Islet precursor cell (in vitro differentiated cells): ENCODE measurements at places on chromosomes 1 and 21.
A peak's percentile ranks its signal among the peaks of the same experiment; 100 is the strongest.

- no peak for DNase-seq
These were observed 9.3 kb downstream of the ETS2 start for GRCh38 chr21:38815060-38815405.

GRCh38 chr1:18836654-18837053 is 22.8 kb downstream of the TAS1R2 start:
- no peak for DNase-seq

DNA sequence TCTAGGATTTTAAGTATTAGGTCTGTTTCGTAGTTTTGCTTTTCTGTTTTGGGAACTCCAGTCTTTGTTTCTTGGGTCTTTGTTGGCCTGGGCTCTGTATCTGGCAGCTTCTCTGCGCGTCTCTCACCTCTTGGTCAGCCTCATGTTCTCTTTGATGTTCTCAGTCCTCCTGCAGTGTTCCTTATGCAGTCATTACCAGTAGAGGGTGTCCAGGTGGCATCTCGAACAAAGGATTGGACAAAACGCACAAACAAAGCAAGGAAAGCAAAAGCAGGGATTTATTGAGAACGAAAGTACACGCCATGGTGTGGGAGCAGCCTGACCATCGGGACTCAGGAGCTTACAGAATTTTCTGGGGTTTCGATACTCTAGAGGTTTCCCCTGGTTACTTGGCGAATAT is 133.7 kb upstream of the COL6A1 start:
- DNase-seq: peak; percentile 16

DNA sequence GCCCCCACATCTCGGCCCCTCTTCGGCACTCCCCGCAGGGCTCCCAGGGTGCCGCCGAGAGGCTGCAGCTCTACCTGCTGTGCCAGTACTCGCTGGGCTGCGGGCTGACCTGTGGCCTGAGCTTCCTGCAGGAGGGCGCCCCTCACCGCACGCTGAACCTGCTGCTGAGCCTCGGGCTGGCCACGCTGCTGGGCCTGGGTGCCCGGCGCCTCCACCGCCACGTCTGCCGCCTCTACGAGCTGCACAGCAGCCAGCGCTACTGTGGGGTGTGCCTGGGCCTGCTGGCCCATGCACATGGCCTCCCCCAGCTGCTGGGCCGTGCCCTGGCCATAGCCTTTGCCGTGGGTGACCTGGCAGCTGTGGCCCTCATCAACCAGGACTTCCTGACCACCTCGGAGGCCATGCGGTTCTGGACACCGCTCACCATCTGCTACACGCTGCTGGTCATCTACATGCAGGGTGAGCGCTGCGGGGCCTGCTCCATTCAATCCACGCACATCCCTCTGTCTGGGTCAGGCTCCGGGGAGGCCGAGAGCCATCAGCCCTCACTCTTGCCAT is 1.9 kb downstream of the TMEM82 start:
- DNase-seq: no peak

DNA sequence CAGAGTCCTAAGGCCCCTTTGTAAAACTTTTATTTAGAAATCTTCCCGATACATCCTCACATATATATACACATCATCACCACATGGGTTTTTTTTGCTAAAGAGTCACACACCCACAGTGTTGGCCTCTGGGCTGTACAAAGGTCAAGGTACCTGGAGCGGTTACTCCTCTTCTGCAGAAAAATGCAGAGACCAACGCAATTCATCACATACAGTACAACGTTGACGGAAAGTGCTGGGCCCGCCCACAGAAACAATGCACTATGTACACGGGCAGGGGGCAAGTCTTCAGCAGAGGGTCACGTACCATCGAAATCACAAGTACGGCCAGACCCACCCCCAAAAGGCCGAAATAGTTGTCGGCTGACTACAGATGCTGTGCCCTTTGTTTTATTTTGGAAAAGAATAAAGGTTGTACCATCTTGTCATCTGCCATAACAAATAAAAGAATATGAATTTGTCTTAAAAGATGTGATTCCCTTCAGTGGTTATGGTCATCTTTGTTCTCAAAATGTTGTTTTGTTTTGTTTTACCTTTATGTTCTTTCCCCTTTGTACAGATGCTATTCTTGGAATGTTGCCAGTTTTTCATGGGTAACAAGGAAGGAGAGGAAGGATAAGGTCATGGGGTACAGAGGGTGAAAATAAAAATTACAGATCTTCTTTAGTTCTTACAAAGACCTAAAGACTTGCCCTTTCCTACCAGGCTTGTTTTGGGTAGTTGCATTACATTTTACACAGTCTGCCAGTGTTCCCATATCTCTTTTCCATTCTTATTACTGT is 15.6 kb downstream of the TAL1 start:
- no peak for DNase-seq

GRCh38 chr1:230029244-230029941 is 37.6 kb upstream of the GALNT2 start:
- no peak for DNase-seq

- DNase-seq: no peak
These were observed 20.8 kb downstream of the KCNJ15 start for GRCh38 chr21:38277501-38278131.

DNA sequence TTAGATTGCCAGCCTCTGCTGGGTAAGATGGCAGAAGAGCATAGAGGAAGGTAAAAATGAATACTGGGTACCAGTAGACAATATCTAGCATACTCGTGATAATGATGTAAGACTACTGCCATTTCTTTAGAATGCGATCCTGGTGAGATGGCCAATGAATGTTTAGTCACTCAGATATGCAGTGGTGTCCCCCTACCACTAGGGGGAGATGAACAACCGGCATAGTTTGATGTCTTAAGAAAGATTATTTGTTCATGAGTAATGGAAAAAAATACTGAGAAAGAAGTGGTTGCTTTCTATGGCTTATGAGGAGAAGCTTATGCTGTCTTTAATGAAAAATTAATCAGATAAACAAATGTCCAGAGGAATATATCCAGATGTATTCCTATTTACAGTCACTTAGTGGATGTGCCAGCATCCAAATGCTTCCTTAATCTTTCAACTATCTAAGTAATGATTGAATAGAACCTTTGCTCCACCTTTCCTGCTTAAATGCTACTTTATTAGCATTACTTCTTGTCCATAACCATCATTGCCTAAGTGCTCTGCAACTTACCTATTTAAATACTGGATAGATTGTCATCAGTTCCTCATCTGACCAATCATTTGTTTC is 256.6 kb downstream of the ST6GALNAC3 start:
- DNase-seq: no peak

DNA sequence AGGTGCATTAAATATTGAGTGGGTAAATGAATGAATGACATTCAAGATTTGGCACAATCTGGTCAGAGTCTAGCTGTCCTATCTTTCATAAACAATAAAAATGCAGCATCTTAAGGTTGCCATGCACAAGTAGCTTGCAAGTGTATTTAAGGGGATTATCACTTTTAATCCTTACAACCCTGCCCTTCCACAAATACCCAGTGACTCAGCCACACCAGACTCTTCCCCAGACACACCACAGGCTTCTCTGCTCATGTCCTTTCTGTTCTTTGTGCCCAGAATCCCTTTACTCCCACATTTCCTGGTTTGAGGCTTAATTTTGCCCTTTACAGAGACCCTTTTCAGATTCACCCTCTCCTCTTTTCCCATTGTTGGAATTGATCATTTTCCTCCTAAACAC is 59.8 kb downstream of the KIRREL1 start:
- DNase-seq: no peak

DNA sequence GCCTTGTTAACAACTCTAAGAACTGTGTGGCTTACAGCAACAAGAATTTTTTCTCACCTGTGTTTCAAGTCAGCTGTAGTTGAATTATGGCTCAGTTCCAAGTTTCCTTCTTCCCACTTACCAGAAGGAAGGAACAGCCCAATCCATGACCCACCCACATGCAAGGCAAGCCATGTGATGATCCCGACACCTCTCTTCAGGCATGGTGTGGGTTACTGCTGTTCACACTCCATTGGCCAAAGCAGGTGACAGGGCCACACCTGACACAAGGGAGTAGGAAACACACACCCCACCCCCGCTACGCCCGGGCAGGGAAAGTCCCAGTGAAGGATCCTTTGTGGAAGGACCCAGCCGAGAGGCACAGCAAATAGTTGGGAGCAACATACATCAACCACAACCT is 36.3 kb downstream of the KCNJ15 start:
- no peak for DNase-seq

DNA sequence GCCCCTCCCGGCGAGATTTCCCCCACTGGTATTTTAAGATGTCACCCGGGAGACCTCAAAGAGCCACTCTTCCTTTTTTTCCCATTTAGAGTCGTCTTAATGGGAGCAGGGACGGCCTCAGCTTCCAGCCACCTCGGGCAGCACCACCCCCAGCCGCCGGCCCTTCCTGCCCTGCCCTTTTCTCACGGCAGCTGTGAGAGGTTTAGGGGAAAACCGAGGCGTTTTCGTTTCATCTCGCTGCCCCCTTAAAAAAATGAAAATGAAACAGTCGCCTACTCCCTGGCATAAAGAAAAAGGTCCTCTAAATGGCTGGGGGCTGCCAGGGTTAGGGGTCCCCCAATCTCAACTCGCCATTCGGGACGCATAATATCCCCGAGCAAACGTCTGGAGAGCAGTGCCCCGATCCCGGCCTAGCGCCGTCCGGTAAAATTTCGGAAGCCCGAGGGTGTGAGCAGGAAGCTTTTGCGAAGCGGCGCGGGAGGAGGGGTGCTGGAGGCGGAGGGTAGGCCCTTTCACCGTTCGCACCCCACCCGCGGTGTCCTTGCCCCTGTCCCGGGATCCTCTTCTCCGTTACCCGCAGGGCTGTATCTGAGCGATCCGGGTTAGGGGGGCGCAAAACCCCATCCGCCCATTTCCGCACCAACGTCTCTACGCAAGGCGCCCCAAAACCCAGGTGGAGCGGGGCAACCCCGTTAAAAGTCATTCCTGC is 1.2 kb downstream of the RUNX3 start:
- DNase-seq: peak; percentile 73

- DNase-seq: no peak
These were observed 23.2 kb downstream of the MAP7D1 start for GRCh38 chr1:36179220-36179600.

GRCh38 chr1:30374400-30375070 is 348.9 kb downstream of the MATN1 start:
- DNase-seq: peak; percentile 23

DNA sequence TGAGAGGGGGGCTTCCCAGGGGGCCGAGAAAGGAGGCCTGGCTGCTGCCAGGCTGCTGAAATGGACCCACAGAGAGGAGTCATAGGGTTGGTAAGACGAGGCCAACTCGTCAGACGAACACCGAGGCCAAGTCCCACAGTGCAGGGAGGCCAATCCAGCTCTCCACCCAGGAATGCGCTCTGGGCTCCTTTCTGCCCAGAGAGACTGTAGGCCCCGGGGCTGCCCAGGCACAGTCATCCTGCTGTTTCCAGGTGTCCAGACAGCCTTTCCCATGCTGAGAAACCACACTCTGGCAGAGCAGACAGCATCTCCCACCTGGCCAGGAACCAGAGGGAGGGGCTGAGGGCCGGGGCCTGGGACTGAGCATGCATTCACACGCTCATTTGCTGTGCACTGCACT is 26.7 kb upstream of the RSPO1 start:
- peak; percentile 96 for DNase-seq

GRCh38 chr1:62424411-62424810 is 12.4 kb upstream of the USP1 start:
- DNase-seq: no peak

DNA sequence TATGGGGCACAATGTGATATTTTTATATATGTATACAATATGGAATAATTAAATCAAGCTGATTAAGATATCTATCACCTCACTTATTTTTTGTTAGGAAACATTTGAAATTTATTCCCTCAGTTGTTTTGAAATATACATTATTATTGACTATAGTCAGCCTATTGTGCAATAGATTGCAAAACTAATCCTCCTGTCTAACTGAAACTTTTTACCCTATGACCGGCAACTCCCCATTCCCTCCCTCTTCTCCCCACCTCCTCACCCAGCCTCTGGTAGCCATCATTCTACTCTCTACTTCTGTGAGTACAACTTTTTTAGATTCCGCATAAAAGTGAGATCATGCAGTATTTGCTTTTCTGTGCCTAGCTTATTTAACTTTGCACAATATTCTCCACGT is 117.7 kb upstream of the SGIP1 start:
- no peak for DNase-seq

GRCh38 chr1:189432753-189433152 is 1044.9 kb downstream of the BRINP3 start:
- DNase-seq: no peak
